ENCODE measurements at places on chromosomes 11 and 22.

DNA sequence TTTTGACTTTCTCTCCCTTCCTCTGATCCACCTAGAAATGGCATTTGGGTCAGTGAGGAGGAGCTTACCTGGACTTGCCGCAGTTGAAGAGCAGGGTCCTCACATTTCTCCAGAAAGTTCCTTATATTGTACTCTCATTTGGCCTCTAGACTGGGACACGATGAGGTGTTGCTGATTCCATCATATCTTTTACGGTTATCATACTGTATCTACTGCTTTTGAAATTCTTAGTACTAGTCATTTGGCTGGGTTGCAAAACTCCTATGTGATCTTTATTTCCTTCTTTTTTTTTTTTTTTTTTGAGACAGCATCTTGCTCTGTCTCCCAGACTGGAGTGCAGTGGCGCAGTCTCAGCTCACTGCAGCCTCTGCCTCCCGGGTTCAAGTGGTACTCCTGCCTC, 58.7 kb upstream of the FAM181B start:
- DNase-seq = no peak

DNA sequence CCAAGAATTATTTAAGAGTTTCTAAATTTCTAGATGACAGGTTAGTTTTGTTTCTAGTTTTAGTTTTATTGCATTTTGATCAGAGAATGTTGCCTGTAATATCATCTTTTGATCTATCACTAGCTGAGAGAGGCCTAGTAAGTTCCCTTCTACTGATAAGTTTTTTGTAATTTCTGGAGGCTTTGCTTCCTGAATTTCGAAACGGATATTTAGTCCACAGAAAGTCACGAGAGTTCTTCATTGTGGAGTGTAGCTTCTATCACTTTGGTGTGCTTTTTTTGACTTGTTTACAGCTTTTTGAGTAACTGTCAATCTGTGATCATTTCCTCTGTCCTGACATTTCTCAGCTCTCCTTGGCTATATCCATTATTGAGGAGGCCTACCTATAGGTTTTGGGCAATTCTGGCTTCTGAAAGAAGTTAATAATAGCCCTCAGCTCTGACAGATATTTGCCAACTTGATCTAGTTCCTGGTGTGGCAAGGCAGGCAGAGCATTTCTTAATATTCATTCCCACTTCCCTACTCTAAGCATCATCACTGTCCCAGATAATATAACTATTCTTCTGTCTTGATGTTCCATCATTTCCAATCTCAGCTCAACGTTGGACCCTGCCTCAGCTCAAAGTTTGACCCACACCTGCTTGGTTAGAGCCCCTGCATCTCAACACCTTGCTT, 171.3 kb downstream of the BLID start:
- DNase-seq = no peak

- no peak for DNase-seq
Observed at GRCh38 chr22:33983558-33983957, 63.3 kb upstream of the LARGE1 start.

DNA sequence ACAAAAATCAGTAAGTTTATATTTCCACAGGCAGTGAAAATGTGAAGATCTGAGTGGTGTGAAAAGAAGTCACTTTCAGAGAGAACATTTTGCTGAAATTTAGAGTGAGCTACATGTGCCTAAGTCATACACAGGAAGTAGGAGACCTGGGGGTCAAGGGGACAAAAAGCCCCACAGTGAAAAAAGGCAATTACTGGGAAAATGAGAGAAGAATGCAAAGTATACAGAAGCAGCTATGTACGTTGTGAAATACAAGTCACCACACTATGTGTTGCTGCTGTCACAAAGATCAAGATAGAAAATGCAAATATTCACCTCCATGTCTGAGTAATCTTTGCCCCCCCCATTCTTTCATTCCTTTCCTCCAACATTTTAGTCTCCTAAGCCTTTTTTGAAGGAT, 21.6 kb upstream of the SESN3 start:
- DNase-seq = no peak

DNA sequence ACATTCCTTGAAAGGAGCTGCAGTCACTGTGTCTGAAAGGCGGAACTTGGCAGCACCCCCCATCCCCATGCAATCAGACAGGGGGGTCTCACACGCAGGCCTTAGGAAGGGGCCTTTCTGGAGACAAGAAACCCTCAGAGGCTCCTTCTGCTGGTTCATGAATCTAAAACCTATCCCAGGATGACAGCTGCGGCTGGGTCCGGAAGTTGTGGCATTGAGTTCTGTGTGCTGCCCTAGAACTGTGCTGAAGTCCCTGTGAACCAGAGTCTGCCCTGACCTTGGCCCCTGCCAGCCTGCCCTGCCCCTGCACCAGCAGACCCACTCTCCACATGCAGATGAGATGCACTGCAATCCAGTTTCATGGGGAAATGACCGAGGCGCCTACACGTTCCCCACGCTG, 268.0 kb downstream of the CTTN start:
- DNase-seq = no peak

DNA sequence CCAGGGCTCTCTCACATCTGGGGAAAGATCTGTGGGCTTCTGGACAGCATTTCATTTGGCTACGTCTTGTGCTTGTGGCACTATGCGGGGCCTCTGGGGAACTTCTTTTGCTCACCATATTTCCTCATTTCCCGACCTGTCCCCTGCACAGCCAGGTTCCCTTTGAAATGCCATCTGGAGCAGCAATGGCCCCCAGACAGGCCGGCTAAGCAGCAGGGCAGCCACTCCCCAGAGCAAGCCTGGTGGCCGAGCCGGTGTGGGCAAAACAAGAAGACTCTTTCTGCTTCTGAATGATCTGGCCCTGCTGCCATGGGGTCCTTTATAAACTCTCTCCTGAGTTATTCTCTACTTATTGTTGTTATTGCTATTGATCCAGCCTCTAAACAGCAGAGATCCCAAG, 190.7 kb upstream of the NECTIN1 start:
- no peak for DNase-seq

- DNase-seq = no peak
Observed at GRCh38 chr11:35618497-35619115, 346 bp downstream of the FJX1 start.

GRCh38 chr11:66688561-66689534, 11.2 kb upstream of the RBM4B start:
- no peak for DNase-seq

GRCh38 chr11:39804271-39804670, 1655.2 kb downstream of the LRRC4C start:
- DNase-seq = no peak

DNA sequence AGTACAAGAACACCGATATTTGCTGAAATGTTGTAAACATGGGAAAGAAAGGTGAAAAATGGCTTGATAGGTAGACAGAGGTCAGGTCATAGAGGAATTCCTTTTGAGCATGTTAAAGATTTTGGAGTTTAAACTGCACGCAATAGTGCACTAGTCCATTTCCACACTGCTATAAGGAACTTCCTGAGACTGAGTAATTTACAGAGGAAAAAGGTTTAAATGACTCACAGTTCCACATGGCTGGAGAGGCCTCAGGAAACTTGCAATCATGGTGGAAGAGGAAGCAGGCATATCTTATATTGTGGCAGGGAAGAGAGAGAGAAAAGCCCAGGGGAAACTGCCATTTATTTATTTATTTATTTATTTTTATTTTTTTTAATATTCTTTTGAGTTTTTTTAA, 5.0 kb downstream of the OR10A5 start:
- DNase-seq = no peak

DNA sequence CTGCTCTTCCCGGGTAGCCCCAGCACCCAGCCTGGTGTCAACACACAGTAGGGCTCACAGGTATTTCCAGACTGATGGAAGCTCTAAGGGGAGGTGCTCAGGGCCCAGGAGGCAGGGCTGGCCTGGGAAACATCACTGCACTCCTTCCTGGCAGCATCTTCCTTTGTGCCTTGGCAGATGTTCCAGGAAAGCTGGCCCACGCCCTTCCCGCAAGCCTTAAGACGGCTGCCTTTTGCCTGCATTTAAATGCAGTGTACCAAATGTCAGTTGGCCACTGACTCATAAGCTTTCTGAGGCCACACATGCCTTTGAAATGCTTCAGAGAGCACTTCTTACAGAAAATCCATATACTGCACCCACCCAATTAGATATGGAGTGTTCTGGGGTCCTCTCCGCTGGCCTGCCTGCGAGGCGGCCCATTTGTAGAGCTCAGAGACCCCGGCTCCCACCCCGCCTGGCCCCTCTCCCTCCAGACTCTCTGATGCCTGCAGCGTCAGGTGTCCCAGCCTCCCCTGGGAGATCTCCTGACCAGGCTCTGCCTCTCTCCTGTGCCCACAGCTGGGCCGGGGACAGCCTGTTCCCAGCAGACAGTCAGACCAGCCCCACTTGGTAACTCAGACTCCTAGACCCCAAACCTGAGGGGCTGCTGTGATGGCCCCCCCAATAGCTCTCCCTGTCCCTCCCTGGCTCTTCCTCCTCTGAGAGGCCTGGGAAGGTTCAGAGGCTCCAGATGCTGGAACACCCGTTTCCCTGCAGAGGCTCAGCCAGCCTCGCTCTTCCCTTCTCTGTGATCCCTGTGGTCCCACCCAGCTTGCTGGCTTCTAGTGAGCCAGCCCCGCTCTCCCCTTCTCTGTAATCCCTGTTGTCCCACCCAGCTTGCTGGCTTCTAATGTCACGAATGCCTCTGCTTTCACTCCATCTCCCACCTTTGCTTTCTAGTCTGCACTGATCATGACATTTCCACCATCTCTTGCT, 47.6 kb upstream of the THY1 start:
- DNase-seq = no peak

GRCh38 chr22:24730864-24731263, 43.7 kb downstream of the PIWIL3 start:
- DNase-seq = no peak

- DNase-seq = no peak
Observed at GRCh38 chr11:46338636-46338987, 8.7 kb upstream of the DGKZ start.

GRCh38 chr11:119468511-119468910, 45.5 kb upstream of the THY1 start:
- DNase-seq = no peak

DNA sequence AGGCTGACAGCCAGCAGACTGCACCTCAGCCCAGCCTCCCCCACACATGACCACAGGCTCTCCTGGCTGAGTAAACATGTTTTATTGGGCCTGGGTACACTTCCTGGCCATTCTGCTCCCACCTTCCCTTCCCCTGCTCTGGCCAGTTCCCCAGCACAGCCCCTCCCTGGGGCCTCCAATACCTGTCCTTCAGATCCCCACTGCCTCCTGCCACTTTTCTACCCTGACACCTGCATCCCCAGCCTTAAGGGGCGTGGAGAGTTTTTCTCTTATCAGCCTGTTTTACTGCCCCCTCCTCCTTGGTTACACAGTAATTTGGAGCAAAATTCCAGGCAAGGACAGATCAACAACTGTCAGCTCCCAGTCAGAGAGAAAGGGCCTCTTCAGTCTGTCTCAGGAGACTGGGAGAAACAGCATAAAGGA, at the start of gene ISX:
ISX (plus strand) TSS at position 363 of the 423 bp plus-strand sequence. CDS start 930 bp downstream, outside the sequence.
- DNase-seq = peak; percentile 83

DNA sequence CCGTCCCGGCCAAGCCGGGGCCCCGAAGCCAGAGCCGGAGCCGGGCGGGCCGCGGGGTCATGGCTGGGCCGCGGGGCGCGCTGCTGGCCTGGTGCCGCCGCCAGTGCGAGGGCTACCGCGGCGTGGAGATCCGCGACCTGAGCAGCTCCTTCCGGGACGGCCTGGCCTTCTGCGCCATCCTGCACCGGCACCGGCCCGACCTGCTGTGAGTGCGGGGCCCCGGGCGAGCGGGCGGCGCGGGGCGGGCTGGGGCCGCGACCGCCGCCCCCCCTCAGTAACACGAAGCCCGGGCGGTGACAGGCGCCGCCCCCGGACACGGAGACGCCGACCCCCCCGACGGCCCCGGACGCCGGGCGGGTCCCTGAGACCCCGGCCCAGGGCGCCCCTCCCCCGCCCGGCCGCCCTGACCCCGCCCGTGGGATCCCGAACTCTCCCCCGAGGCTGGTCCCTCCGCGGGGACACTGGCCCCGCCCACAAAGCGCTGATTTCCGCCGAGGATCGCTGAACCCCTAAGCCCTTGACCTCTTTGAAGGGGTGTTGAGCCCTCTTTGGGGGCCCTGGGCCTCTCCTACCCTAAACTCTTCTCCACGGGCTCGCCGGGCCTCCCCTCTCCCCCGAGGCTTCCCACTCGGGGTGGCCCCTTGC, 389 bp downstream of the MICALL1 start:
- DNase-seq = no peak

DNA sequence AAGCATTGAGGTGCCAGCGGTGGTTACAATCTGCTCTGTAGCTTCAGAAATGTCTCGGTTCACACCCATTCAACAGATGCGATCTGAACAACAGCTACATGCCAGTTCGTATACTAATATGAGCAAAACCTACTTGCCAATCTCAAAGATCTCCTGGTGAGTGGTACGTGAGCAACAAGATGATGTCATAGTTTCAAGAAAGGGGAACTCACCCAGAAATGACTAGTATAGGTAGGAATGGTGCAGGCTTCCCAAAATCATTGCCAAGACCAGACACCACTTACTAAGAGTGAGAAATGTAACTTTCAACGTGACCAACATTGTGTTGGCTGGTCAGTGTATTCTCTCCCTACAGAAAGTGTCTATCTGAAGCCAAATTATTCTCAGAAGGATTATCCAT, 31.1 kb downstream of the OR6Q1 start:
- DNase-seq = no peak

DNA sequence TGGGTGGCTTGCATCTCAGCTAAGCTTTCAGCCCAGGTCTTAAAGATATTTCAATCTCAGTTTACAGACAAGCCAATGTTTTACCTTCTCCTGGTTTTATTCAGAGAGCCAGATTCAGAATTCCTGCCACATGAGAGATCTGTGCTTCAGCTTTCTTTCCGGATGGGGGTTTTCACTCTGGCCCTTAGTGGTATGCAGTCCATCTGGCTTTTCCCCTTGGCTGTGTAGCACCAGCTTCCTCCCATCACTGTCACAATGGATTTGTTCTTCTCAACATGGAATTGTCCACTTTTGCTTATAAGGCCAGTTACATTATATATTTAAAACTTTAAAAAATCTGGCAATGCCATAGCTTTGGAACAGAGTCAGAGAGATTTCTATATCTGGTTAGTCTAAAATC, 303.9 kb downstream of the ETS1 start:
- no peak for DNase-seq

GRCh38 chr11:13667795-13668101, 720 bp upstream of the FAR1 start:
- DNase-seq = no peak

- peak; percentile 52 for DNase-seq
Observed at GRCh38 chr11:69670158-69670845, 4.9 kb downstream of the LTO1 start.

DNA sequence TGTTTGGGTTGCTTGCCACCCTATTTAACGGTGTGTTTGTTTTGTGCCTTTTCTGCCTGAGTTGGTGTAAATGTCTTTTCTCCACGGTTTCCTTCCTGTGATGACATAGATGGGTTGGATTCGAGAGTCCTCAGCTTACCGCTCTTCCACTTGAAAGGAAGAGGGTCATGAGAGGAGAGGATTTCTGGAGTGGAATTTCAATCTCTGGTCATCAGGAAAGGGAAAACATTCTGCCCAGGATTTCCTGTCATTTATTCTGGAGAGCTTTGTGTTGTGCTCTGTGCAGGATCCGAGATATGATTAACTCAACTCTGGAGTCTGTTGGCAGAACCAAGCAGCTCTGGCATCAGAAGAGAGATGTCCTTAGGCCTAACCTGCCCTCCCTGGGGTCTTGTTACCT, 605.2 kb downstream of the NTM start:
- no peak for DNase-seq

All from LNCaP clone FGC (cell line).